ENCODE measurements at places on chromosomes 7 and 10.

- DNase-seq = no peak
Measured at GRCh38 chr7:149245744-149246143, 6.3 kb downstream of the ZNF212 start.

GRCh38 chr7:29208410-29209250 lies 14.1 kb downstream of the CHN2 start:
- DNase-seq = no peak

GRCh38 chr10:75428434-75429158 lies 2.8 kb upstream of the LRMDA start:
- no peak for DNase-seq

- DNase-seq = no peak
Measured at GRCh38 chr7:153091477-153091876, 331.9 kb downstream of the ACTR3B start.

DNA sequence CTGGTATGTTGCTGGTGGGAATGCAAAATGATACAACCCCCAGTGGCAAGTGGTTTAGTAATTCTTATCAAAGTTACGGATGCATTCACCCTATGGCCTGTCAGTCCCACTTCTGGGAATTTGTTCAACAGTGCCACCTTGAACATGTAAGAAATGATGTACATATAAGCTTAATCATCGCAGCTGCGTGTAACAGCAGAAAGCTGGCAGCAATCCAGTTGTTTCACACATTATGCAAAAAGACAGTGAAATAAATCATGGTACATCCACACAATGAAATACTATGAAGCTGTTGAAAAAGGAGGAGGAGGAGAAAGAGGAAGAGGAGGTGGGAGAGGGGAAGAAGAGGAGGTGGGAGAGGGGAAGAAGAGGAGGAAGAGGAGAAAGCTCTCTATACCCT lies 76.2 kb upstream of the MYL10 start:
- no peak for DNase-seq

GRCh38 chr10:80253266-80253962 lies 36.0 kb downstream of the MAT1A start:
- no peak for DNase-seq

GRCh38 chr10:85861513-85862197 lies 504.9 kb downstream of the GRID1 start:
- no peak for DNase-seq

- no peak for DNase-seq
Measured at GRCh38 chr10:7373039-7373438, 37.8 kb downstream of the SFMBT2 start.

DNA sequence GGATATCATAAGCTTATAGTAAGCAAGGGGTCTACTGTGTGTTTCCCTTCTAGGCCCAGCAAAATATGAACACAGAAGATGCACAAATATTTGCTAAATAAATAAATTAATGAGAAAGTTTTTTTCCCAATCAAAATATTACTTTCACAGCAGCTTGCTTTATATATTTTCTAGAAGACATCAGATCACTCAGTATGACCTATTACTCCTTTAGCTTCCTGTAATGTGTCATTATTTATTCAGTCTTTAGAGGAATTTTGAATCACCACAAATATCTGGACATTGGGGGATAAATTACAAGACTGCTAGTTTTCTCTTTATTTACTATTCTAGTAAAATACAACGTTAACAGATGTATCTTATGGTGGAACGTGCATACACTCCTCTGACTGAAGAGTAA lies 765.8 kb upstream of the POM121L12 start:
- no peak for DNase-seq

DNA sequence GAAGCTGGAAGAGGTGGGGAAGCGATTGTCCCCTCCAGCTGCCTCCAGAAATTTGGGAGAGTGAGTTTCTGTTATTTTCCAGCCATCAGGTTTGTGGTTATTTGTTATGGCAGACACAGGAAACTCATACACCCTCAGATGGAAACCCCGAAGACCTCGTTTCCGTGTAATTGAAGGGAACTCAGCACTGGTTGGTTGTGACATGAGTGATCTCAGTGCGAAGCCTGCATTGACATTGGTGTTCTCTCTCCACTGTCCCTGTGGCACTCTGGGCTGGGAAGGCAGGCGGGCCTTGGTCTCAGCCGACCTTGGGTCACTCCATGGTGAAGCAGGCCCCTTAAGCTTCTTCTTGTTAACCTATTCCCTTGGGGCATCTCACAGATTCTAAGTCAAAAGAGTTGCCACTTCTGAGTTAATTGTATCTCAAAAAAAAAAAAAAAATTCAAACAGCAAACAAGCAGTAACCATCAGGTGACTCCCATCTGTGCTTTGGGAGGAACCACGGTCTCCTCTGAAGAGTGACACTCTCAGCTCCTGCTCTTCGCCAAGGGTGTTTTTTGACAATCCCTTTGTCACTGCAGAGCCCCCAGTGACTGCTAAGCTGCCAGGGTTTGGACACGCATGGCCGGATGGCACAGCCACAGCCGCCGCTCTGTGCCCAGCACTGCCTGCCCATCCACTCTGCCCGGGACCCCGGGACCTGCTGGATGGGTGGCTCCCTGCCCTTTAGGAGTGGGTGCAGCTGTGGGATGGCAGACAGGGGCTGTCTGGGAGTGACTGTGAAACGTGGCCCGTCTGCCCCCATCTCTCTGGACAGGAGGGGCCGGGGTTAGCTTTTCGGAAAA lies 233.6 kb downstream of the PRPF18 start:
- no peak for DNase-seq

DNA sequence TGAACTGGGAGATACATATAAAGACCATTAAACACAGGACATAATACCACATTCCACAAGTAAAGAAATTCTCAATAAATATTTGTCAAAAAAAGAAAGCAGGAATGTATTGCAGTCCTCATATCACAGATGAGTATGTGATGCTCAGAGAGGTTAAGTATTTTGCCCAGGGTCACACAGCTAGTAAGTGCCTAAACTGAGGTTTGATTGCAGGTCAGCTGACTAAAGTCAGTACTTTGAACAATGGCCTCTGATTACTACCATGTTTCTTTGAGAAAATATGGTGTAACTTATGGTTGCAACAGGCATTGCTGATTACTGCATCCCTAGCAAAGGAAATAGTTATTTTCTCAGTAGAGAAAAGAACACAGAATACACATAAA lies 267.1 kb downstream of the ELMO1 start:
- DNase-seq = no peak

GRCh38 chr7:20514364-20514763 lies 101.1 kb upstream of the ABCB5 start:
- DNase-seq = no peak

DNA sequence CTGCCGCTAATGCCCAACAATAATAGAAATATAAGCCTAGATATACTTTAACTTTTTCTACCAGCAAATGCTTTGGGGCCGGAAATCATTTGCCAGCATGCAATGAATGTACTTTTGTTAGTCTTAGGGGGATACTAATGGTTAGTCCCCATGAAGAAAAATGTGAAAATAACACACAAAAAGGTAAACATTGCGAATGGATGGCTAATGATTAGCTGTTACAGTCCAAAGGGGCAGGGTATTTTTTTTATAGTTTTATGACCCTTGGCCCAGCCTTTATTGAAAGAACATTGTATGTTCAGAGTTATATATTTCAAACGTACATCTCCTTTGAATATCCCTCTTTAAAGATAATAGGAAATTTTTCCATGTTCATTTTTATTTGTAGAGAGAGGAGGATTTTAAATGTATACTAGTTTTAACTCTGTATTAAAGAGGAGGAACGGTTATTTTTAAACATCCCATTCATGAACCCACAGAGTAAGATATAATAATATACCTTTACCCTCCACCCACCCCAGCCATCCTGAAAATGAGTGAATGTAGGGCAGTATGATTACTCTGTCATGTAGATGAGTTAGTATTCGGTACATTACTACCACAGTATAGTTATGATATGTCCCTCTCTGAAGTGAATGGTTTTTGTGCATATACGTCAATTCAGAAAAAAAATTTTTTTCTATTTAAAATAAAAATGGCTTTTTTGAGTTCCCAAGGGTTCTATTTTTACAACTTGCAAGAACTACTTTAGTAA lies 63.6 kb downstream of the ARID5B start:
- no peak for DNase-seq

- DNase-seq = no peak
Measured at GRCh38 chr10:93852476-93853095, 41.2 kb upstream of the SLC35G1 start.

- DNase-seq = no peak
Measured at GRCh38 chr7:101393865-101394264, 31.2 kb downstream of the COL26A1 start.

DNA sequence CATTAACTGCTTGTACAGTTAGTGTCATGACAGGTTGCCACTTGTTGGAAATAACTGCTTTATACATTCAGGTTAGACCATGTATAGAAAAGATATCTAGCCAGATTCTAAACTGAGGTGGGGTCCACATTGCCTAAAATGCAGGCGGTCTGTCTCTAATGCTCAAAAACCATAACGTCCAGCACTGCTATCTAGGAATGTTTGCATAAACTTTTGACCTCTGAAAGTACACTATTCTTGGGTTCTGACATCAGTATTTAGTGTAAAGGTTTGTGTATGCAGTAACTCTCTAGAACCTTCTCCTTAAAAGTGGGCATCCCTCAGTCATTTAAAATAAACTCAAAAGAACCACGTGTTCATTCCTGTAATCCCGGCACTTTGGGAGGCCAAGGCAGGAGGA lies 10.3 kb upstream of the FAM171A1 start:
- no peak for DNase-seq

DNA sequence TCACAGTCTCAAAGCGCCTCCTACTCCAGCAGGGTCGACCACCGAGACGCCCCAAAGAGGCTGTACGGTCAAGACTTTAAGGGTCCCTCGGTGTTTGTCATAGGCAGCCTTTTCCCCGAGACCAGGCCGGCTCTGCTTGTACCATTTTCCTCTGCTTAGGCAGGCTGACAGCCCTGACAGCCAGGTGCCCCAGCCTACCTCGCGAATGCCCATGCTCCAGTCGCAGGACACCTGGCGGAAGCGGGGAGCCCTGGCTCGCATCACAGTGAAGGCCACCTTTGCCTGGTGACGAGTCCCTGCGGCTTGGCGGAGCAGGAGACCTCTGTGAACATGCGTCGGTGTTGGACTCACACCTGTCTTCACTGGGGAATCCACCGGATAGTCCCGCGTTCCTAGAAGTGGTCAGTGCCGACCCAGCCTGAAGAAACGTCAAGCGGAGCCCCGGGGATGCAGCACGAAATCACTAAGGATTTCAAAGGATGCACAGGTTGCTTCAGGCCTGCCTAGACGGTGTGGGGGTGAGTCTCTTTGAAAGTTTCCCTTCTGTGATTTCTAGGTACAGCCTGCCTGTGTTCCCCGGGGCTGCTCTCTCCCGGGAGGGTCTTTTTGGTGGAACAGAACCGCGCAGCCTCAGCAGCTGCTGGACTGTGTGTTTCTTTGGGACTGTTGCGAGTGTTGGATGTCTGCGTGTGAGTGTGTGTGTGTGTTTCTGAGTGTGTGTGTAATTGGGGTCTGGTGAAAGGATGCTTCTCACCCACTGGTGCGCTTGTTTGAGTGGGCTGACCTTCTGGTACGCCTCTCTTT lies 30.5 kb upstream of the ZNF273 start:
- DNase-seq = no peak

DNA sequence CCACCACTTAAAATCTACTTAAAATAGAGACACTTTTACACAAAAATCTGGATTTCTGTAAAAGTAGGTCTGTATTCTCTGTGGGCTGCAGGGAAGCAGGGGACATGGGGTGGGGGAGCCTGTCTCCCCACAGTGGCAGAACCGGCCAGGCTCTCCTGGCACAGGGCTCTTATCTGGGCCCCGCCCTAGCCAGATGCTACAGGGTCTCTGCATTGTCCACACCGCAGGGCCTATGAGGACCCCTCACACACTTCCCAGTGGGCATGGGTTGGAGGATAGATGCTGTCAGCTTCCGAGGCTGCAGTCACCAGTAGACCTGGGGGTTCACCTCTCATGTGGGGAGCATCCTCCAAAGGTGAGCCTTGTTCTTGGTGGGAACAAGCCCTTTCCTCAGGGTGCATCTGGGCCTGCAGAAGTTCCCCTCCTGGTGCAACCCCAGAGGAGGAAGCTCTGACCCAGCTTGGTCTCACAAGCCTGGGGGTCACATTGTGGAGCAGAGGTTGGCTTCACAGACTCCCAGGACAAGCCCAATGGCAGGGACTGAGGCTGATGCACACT lies 15.4 kb upstream of the MYL7 start:
- no peak for DNase-seq

GRCh38 chr7:109331423-109331822 lies 761.7 kb downstream of the DNAJB9 start:
- DNase-seq = no peak

- no peak for DNase-seq
Measured at GRCh38 chr10:118547282-118547681, 48.2 kb downstream of the PRLHR start.

GRCh38 chr7:142584765-142585164 lies 164.5 kb upstream of the PRSS1 start:
- no peak for DNase-seq

GRCh38 chr10:129905553-129905952 lies 58.5 kb downstream of the EBF3 start:
- no peak for DNase-seq

DNA sequence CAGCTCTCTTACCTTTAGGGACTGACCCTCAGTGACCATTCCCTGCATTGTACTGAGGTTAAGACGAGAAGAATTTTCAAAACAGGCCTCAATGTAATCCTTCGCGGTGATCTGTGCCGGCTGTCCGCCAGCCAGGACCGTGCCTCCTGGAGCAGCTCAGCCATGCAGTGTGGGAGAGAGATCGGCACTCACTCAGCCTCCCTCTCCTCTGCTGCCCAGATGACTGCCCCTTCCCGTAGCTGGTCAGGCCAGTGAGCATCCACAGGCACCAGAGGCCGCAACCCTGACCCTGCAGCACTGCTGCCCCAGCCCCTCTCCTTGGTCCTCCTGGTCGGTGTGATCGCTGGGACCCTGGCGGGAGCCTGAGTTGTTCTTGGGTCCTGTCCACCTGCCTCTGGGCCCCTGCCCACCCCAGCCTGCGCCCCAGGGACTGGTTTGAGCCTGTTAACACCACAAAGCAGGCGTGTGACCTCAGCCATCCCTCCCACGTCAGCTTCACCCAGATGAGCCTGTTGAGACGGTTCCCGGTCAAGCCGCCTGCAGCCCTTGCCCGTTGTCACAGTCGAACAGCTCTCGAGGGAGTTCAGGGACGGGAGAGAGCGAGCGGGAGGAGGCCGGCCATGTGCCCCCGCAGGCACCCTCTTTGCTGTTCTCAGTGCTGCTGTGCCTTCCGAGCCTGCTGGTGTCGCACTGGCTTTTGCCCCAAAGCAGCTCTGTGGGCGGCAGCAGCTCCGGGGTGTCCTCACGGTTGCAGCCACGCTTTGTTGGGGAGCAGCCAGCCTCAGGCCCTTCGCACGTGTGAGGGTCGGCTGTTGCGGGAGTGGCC lies 37.2 kb downstream of the NKX6-2 start:
- no peak for DNase-seq

All from cerebellum (tissue), 4 donors.